ENCODE measurements at places on chromosomes 2 and 18. TPM values are rescaled to one million over a fixed set of nuclear protein-coding genes. Genes with fewer than 3 reads are reported as not detected.

The COX7A2L gene
- 107 TPM for total RNA-seq

The REEP1 gene
- 22.7 TPM for total RNA-seq

The PSMA8 gene
- total RNA-seq: not detected

The ERICH2 gene
- total RNA-seq: not detected

The RAB17 gene
- total RNA-seq: 6.4 TPM

The RND3 gene
- 119 TPM for total RNA-seq

The ADCYAP1 gene
- total RNA-seq: 1.3 TPM

The SCTR gene
- total RNA-seq: not detected

The TMEM18 gene
- 3.1 TPM for total RNA-seq

The GRB14 gene
- 7.9 TPM for total RNA-seq

The IL36RN gene
- total RNA-seq: not detected

The PLB1 gene
- 29.6 TPM for total RNA-seq

The FEV gene
- not detected for total RNA-seq

The FARSB gene
- total RNA-seq: 7.3 TPM

The EVA1A gene
- 1.1 TPM for total RNA-seq

The POTEI gene
- not detected for total RNA-seq

The MYO3B gene
- not detected for total RNA-seq

The NUP35 gene
- total RNA-seq: 15.5 TPM

The PAX3 gene
- total RNA-seq: not detected

The CRACDL gene
- total RNA-seq: 1.9 TPM

The TXNDC2 gene
- total RNA-seq: 0.35 TPM

The RTKN gene
- total RNA-seq: 25.6 TPM

The SMAD4 gene
- 115 TPM for total RNA-seq

The FHOD3 gene
- 24.9 TPM for total RNA-seq

The CNNM3 gene
- total RNA-seq: 14.3 TPM

The POTEC gene
- not detected for total RNA-seq

The SLC11A1 gene
- total RNA-seq: 122 TPM

The GREB1 gene
- 13.5 TPM for total RNA-seq

Measured in thoracic aorta (tissue), 2 donors.